ENCODE measurements at places on chromosomes 2 and 18.

DNA sequence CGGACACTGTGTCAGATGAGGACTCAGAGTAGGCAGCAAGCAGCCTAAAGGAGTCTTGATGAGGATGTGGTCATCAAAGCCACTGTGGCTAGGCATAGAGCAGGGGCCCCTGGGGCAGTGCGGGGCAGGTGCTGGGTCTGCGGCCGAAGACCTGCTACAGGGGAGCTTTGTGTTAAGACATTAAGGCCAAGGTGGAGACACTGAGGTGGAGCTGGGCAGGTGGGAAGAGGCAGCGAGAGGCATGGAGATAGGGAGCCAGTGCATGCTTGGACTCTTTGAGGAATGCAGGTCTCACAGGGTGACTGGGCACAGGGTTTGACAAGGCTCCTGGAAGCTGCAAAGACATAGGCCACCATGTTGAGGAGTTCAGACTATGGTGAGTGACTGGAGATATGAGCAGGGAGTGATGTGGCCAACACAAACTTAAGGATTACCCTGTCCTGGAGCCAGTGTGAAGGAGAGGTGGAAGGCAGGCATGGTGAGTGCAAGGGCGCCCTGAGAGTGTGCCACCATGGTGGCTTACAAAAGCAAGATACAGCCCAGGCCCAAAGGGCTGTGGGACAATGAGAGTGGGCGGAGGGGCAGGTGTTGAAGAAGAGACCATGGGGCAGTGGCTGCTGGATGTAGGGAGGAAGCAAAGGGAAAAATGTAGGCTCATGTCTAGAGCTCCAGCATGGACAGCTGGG lies 450.9 kb upstream of the HS6ST1 start:
- no peak for DNase-seq

DNA sequence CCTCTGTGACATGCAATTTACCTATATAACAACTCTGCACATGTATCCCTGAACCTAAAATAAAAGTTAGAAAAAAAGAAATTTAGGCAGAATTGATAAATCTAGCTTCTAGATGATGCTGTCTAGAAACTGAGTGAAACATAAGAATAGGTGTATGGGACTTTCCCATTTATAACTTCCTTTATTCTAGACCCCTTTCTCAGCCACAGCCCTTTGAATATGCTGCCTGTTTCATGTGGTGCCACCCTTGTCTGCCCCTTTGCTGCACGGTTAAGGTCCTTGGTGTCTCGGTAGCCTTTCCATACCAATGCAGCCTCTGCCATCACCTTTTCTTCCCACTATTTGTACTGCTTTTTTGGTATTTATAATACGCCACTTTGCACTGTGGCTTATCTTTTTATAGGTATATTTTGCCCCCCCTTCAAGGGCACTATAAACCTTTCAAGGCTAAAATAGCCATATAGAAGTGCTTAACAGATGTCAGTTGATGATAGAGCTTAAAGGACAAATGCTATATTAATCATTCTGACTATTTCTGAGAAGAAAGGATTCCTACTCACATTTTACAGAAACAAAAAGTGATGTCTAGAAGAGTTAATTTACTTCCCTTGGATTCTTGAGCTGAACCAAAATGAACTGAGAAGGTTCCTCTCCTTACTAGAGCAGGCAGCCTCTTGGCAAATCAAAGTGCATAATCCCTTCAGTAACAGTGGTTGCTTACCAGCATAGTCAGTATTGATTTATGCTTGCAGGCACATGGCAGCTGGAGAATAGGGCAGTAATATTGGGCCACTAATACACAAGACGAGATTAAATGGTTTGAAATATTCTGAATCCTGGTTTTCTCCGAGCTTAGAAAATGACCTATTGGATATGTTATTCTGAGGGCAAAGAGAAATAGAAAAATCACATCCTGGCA lies 88.1 kb upstream of the CYP26B1 start:
- DNase-seq: no peak

DNA sequence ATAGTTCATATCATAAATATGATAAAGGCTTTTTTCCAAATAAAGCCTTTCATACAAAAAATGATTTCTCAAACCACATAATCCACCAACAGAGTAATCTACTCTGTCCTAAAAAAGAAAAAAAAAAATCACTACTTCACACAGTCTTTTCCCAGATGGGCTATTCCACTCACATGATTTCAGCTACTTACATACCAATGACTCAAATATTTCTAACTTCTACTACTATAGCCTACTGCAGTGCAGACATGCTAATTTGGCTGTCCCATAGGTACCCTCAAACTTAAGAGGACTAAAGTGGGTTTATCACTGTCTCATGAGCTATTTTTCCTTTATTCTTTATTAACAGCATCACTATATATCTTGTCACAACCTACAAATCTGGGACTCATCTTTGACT lies 57.4 kb downstream of the SLC66A3 start:
- no peak for DNase-seq

GRCh38 chr2:169803480-169803879 lies 4.8 kb downstream of the SSB start:
- DNase-seq: no peak

DNA sequence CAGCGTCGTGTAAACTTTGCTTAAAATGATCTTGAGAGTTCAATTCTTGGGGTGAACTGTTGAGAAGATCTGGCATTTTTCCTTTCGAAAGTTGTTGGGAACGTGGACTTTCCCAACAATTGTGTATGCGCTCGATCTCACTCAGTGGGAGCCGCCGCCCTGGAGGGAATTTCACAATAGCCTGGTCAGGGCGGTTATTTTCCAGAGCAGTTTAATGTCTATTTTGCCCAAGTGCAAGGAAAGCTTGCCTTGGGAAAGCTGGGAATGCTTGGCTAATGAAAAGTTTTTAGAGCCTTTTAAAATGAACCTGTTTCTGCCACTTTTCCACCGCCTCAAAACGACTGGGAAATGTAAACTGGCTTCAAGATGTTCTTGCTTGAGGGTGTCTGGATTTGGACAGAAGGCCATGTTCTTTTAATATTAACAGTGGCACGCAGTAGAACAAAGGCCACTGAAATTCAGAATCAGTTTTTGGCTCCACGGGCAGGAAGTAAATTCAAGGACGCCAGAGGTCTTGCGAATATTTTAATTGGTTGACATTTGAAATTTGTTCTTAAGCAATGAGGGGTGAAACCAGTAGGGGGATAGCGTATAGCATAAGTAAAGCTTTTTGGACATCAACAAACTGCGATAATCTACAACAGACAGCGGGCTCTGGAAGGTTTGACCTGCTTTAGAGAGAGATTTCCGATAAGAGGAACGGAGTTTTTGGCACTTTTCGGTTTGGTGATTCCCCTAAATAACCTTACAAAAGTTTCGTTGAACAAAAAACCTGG lies 1.2 kb downstream of the CFLAR start:
- no peak for DNase-seq

Data from epithelial cell of proximal tubule (primary cell).